ENCODE measurements at places on chromosomes 2 and 18.

DNA sequence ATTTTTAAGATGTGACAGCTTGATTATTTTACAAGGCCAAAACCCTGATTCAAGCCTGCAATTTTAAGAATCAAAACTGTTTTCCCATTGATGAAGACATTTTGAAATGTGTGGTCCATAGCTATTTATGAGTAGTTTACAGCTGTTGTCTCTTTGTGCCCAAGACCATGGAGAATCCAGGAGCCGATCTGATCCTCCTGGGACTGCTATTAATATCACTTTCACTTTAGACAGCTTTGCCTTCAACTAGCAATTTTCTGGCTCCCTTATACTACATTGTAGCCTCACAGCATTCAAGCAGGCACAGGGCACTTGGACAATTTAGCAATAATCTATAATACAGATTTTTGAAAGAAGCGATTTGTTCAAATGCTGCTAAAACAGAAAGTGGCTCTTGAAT lies 172.9 kb downstream of the SLC8A1 start:
- no peak for DNase-seq

- no peak for DNase-seq
Observed at GRCh38 chr2:9213477-9214051, 7.0 kb downstream of the ASAP2 start.

GRCh38 chr2:207791579-207792243 lies 22.0 kb upstream of the FZD5 start:
- no peak for DNase-seq

GRCh38 chr2:74751981-74752851 lies 81.7 kb upstream of the HK2 start:
- no peak for DNase-seq

DNA sequence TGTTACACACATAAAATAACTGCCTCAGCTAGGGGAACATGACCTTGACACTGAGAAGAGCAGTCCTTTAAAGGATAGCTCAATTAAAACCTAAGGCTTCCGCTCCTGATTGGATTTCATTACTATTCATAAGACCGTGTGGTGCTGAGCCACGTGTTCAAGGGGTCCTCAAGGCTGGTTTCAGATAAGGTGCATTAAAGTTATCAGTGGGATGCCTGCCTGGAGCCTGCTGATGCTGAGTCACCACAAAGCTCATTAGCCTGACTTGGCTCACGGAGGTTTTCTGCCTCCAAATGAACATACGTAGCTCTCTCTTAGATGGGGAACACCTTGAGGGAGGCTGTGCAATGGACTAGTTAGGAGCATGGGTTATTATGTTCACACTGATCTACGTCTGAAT lies 518.9 kb downstream of the TDRD15 start:
- DNase-seq = no peak

- DNase-seq = no peak
Observed at GRCh38 chr2:3581367-3582262, 6.6 kb downstream of the RPS7 start.

DNA sequence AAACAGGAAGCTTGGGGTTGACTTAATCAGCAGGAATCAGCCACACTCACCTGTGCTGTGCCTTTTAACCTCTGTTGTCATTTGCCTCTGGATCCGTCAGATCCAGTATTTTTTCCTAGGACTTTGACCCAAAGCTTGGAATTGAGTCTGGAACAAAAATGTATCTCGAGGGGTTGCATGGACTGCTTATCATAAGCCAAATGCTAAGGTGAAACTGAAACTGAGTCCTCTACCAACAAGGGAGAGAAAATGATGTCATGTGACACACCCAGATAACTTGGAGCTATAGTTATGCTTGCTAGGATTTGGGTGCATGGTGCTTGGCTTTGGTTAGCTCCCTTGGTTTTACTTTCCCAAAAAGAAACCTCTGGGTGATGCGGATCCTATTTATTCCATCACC lies 2158.6 kb upstream of the PIK3C3 start:
- no peak for DNase-seq

DNA sequence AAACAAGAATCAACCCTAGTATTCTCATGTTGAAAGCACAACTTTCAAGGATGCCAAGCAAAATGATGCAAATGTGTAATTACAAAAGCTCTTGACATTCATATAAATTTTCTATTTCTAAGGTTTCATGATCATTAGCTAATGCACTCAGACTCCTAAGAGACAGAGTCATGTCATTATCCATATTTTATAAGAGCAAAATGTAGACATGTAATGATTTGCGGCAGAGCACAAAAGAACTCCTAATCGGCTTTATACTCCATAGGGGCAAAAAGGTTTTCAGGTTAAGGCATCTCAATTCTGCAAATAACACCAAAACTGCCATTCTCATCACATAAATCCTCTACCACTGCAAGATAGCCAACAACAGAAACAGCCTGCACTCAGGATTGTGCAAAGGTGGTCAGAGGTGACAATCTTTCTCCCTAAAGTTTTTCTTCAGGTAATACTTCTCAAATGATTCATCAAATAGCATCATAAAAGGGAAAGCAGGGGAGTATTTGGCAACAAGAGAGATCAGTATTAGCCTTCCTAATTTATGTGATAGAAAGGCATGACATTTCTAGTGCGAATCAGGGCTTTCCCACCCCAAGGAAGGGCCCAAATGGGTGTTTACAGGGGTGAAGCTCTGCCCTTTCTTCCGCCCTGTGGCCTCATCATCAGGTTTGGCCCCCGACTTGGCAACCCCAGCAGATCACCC lies 64.7 kb downstream of the STK39 start:
- no peak for DNase-seq

- DNase-seq = no peak
Observed at GRCh38 chr2:211748339-211748738, 790.3 kb downstream of the ERBB4 start.
